Effector CD4-positive, alpha-beta T cell (primary cell): ENCODE measurements at places on chromosomes 13 and 19.

DNA sequence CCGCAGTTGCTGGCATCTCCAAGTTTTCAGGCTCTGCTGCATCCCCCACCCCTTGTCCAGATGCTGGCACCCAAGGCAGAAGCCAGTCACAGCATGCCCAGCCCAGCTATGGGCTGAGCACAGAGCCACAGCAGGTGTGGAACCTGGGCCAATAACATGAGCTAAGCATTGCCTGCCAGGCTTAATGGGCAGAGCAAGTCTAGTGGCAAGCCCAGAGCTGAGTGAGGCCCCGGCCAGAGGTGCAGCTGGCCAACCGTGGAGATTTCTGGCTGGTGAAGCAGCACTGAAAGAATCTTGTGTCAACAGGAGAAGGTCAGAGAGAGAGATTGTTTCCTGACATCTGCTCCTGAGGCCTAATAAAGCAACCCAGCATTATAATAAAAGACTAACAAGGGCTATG is 111.0 kb downstream of the B3GLCT start:
- no peak for DNase-seq

DNA sequence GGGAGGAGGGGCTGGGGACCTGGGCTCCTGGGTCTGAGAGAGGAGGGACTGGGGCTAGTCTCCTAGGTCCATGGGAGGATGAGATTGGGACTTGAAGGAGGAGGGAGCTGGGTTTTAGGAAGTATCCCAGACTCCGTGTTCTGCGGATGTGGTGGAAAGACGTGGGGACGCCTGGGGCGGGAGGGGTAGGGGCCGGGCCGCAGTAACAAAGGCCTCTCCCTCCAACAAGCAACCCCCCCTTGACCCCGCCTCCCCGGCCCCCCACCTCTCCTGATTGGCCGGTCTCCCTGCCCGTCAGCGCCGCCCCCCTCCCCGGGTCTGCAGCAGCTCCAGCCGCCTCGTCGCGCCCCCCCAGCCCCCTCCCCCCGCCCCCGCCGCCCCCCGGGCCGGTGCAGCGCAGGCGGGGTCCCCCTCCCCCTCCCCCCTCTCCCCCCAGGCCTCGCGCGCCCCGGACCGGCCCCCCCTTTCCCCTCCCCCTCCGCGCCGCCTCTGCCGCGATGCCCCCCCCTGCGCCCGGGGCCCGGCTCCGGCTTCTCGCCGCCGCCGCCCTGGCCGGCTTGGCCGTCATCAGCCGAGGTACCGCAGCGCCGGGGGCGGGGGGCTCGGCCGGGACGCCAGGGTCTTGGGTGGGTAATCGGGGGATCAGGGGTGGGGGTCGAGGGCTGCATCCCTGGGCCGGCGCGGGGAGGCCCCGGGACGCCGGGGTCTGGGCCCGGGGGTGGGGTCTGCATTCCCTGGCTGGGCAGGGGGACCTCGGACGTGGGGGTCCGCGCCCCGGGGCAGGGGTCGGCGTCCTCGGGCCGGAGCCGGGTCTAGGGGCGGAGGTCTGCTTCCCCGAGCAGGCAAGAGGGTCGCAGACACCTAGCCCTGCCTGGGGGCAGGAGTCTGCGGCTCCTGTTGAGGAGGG is at the start of gene IGLON5:
TSS of gene IGLON5 (plus strand) at position 294 of the 907 bp plus-strand sequence. CDS start at position 498, 204 bp downstream.
- DNase-seq: no peak

GRCh38 chr13:55538424-55538823 is 1602.3 kb upstream of the PRR20A start:
- DNase-seq: no peak

DNA sequence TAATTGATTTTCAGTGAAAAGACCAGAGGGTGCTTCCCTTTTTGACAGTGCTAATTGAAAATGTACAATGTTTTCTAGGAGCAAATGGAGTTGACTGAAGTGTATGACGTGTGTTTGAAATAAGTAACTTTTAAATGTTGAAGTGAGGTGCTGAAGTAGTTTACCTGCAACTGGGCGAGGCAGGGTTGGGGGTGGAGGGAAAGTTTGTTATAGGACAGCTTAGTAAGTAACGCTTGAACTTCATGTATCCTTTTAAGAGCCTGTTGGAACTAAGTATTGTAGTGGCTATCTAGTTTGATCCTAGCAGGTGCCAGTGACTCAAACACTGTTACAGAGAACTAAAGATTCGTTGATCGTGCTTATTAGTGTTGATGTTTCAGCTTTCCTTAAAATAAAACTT is 5.9 kb downstream of the SLAIN1 start:
- DNase-seq: no peak

DNA sequence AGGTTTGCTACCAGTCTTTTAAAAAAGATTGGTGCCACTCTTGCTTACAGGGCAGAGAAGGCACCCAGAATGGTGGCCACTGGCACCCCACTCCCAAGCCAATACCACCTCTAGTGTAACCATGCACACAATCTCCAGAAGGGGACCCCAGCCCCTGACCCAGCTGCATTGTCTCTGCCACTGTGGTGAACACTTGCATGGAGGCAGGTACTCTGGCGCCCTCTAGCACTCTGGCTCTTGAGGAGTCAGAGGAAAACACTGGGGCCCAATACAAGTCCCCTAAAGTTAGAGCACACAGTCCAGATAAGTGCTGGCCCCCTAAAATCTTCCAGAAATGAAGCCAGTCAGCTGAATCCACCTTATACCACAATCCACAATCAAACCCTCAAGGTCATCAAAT is 6.0 kb downstream of the ERVV-1 start:
- no peak for DNase-seq

DNA sequence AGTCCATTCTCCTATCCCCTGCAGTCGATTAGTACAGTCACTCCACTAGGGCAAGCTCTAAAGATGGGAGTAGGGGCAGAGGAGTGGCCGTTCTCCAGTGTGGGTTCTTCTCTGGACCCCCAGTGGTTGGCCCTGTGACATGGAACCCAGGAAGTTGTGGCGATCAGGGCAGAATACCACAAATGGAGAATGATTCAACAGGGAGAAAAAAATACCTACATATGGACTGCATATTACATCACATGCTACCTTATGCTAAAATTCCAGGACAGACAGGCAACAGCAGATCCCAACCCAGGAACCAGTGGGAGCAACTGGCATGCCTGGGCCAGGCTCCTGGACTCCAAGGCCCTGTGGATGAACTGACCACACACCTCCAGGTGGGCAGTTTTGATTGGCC is 20.4 kb downstream of the POU2F2 start:
- DNase-seq: no peak

DNA sequence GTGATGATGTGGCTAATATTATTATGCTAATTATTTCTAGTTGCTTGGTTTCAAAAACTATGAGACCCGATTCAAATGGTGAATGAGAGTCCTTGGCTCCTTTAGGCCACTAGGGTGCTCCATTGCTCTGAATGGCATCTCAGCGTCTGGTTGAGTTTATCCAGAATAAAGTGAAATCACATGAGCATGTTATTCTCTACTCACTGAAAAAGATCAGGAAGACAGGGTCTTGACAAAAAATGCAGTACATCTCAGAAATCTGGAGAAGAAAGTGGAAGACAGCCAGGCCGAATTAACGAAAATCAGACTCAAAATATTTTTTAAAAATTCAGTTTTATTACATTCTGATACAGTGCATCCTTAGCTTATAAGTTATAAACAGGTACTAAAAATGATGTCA is 516.2 kb downstream of the MYO16 start:
- DNase-seq: no peak

- DNase-seq: no peak
Measured at GRCh38 chr19:58549664-58550361, 5.1 kb downstream of the CHMP2A start.

DNA sequence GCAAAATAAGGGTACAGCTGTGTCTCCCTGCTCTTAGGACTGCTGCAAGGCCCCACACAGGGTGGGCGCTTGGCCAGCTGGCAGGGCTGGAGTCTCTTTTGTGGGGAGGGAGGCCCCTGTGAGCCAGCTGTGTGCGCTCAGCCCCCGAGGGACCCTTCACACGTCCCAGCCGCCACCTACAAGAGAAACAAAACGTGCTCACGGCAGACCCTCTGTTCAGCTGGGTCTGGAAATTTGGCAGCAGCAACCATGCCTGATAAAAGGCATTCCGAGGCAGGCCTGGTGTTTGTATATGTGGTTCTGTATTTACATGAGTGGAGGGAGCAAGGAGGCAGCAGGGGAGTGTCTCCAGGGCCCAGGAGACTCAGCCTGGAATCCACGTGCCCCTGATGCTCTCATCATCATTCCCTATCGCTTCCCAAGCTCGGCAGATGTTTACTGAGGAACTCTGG is 49.7 kb downstream of the CRTC1 start:
- no peak for DNase-seq

- no peak for DNase-seq
Measured at GRCh38 chr13:106155411-106155810, 380.1 kb downstream of the EFNB2 start.

DNA sequence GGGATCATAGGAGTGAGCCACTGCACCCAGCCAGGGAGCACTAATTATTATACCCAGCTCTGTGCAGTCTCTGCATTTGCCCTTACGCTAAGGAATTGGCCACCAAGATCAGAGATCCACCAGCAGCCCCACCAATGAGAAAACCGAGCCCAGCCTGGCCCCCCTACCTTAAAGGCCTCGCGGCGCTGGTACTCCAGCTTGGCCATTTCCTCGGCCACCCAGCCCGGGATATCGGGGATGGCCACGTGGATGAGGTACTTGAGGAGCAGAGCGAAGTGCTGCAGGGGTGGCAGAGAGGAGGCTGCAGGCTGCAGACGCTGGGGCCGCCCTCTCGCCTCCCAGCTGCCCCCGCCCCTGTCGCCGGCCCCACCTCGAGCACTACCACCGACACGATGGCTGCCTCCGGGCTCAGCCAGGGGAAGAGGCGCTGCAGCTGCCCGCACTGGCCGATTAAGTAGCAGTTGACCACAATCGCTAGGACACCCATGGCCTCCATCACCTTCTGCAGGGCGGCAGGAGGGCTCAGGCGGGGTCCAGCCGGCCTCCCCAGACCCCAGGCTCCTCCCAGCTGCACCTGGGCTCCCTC is 7.5 kb downstream of the ANO8 start:
- DNase-seq: no peak

DNA sequence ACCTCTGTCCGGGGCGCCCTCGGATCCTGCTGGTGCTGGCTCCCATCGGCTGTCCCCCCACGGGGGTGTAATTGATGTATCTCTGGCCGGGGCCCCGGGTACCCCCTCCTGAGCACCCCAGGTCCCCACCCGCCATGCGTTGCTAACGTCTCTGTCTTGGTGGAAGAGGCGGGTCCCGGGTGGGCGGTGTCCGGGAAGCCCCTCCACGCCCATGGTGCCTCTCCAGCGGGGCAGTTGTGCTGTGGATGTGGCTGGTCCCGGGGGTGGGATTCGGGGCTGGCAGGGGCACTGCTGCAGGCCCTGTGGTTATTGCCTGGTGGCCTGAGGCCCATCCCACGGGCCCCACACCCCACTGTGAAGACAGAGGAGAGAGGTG is 4.9 kb downstream of the DIRAS1 start:
- DNase-seq: no peak
